LoVo (cell line): ENCODE measurements at places on chromosomes 11 and 22.

- no peak for DNase-seq
Observed at GRCh38 chr11:21316591-21316990, 647.2 kb downstream of the NELL1 start.

GRCh38 chr11:2215561-2216399 lies 44.2 kb upstream of the TH start:
- no peak for DNase-seq

- no peak for DNase-seq
Observed at GRCh38 chr11:104060004-104060794, 23.8 kb downstream of the DDI1 start.

- DNase-seq: no peak
Observed at GRCh38 chr22:38353701-38354100, 36.5 kb upstream of the CSNK1E start.

DNA sequence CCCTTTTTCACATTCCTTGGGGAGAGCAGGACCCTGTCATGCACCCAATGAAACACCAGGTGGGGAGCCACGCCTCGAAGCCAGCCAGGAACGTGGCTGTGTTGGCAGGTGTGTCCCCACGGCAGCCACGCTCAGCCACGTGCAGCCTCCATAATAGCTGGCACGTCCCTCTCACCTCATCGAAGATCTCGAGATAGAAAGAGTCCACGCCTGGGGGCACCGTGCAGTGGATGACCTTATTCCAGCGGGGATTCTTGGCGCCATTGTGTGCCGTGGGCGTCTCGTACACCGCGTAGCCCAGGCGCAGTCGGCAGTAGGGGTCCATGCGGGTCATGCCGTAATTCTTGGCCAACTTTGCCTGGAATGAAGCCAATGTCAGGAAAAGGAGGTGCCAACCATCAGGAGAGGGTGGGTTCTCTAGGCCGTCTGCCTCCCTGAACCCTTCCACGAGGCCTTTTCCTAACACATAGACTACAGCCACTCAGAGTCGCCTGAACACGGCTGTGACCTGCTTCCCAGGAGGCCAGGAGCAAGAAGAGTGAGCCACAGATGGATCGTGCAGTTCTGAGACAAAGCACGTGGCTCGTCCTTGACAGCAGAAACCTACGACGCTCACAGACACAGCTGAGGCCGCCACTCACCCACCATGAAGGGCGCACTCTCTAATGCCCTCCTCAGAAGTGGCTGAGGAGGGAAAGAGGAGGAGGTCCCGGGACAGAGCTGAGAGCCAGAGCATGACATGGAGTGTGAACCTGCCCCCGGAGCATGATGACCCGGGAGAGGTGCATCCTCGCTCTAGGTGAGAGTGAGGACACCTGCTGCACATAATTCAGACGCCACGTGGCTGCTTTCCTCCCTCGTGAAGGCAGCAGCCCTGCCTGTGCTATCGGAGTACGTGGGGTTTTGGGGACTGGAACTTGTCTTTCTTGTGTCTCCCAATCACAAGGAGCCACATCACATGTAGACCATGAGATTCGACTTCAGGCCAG lies 19.1 kb downstream of the TOLLIP start:
- no peak for DNase-seq

- DNase-seq: no peak
Observed at GRCh38 chr11:21142007-21142406, 472.6 kb downstream of the NELL1 start.

GRCh38 chr11:113629562-113629961 lies 76.5 kb downstream of the TMPRSS5 start:
- DNase-seq: no peak

DNA sequence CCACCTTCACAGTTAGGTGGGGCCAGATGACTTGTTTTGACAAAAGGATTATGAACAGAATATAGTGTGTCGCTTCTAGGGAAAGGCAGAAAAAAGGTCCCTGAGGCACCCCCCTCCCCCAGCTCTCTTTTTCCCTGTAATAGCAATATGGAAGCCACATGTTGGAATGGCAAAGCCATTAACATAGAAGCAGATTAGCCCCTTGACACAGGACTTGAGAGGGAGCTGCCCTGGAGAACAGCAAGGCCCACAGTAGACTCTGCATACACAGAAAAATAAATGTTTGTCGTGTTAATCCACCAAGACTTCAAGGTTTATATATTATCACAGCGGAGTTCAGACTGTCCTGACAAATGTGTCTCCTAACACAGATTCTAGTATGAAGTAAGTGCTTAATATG lies 1222.9 kb downstream of the LRRC4C start:
- no peak for DNase-seq

GRCh38 chr22:35905894-35906293 lies 122.7 kb downstream of the RBFOX2 start:
- DNase-seq: no peak

GRCh38 chr22:39135092-39135896 lies 17.2 kb downstream of the CBX7 start:
- DNase-seq: no peak

DNA sequence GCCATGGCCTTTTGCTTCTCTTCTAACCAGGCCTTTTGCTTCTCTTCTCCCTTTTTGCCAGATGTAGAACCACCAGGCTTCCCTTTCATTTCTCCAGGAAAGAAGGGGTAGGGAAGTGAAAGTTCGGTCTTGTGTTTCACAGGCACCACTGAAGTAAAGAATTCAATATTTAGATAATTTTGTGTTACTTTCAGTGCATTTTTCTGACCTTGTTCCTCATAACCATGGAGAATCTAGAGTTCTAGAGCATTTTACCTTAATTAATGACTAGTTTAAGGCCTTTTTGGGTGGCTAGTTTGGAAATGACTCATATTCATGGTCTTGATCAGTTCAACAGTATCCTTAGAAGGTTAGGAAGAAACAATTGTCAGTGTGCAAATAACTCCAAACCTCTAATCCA lies 22.7 kb downstream of the GRAMD1B start:
- no peak for DNase-seq

GRCh38 chr11:17719938-17720795 lies 796 bp downstream of the MYOD1 start:
- DNase-seq: no peak

GRCh38 chr11:94795476-94796189 lies 27.5 kb downstream of the AMOTL1 start:
- no peak for DNase-seq

- no peak for DNase-seq
Observed at GRCh38 chr11:125235071-125235471, 70.5 kb downstream of the PKNOX2 start.

DNA sequence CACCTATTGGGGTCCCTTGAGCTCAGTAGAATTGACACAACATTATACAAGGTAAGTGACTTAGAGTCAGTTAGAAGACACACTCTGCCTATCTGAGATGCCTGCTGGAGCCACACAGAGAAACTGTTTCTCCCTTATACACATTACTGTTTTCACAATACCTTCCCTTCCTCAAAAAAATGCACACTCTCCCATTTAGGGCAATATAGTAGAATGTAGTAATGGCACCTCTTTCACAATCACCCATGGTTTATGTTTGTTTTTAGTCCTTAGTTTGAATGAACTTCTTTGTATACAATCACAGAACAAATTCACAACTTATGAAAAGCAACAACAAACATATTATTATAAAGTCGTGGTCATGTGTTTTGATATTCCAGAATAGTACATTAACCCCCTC lies 14.3 kb downstream of the OR52H1 start:
- no peak for DNase-seq

GRCh38 chr11:8863838-8864237 lies 47.2 kb upstream of the AKIP1 start:
- no peak for DNase-seq

DNA sequence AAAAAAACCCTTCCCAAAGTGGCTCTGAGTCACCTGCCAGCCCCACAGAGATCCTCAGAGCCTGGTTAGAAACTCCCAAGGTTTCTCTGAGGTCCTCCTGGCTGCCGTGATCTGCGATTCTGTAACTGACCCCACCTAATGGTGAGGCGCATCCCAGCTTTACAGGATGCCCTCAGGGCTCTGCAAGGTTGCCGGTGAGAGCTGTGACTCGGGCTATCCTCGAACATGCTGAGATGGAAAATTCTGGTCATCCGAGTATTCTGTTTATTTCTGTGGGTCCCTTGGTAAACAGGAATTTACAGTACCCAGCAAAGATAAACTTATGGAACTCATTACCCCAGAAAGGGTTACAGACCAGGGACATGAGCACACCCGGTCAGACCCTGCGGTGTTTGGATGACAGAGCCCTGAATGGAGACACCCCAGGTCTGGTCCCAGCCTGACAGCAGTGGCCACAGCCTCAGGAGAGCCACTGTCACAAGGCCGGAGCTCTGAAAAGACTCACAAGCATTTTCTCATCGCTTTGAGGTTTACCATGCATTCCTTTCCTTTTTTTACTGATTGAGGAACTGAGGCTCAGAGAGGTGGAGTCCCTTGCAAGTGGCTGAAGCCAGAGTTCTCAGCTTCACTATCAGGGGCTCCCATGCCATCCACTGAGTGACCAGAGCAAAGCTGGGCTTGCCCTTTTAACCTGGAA lies 22.2 kb downstream of the LIF start:
- DNase-seq: peak; percentile 81

DNA sequence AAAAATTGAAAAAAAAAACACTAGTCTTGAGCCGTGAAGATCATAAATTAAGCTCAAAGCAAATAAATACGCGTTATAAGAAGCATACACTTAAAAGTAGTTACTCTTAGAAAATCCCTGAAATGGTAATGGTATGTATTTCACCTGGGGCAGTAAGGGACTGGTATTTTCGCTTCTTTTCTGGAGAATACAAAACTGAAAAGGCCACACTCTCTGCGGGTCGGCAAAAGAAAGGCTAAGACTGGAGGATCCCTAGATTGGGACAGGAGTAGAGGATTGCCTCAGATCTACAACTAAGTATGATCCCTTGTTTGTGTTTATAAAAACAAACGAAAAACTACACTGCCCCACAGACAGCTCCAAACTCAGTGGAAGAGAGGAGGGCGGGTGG lies 617 bp downstream of the TSG101 start:
- DNase-seq: no peak

GRCh38 chr22:31089160-31090100 lies 8.3 kb downstream of the SMTN start:
- no peak for DNase-seq

DNA sequence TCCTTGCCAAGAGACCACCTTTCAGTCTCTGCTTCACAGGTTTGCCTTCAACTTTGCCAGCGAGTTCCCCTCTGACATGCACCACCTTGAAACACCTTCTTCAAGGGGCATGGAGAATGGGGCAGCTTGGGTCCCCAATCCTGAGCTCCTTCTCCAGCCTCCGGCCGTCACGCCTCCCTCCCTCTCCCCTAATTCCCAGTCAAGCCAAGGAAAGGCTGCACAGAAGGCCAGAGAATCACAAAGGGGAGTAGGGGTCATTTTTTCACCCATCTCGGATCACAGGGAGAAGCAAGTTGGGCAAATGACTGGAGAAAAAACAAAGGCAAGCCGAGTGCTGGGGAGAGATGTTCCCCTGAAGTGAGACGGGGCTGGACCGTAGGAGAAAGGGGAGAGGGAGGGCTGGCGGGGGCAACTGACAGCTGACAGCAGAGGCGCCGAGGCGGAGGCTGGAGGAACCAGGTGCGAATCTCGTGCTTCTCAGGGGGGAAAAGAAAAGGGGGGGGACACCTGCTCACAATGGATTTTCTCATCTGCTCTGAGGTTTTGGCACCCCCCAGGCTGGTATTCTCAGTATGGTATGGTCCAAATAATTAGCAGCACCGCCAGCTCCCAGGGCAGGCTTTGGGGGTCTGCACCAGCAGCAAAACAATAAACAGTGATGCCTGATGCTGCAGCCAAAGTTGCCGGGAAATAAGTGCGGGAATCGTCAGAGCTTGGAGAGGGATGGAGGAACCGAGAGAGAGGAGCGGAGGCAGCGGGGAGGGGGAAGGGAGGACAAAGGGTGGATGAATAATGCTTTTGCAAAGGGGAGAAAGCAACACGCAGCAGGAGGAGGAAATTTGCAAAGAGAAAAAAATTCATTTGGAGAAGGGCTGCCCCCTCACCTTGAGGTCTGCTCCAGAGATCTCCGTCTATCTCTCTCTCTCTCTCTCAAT lies 644 bp downstream of the YPEL4 start:
- DNase-seq: no peak

DNA sequence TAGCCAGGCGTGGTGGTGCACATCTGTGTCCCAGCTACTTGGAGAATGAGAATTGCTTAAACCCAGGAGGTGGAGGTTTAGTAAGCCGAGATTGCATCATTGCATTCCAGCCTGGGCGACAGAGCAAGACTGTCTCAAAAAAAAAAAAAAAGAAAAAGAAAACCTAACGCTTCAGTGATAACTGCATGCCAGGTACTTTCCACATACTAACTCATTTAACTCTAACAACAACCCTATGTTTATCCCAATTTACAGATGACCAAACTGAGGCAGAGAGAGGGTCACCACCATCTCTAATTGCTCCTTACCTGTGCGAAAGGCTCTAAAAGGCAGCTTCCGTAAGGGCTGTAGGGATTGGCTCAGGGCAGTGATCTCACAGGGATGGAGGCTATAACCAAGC lies 11.6 kb downstream of the PISD start:
- DNase-seq: no peak

DNA sequence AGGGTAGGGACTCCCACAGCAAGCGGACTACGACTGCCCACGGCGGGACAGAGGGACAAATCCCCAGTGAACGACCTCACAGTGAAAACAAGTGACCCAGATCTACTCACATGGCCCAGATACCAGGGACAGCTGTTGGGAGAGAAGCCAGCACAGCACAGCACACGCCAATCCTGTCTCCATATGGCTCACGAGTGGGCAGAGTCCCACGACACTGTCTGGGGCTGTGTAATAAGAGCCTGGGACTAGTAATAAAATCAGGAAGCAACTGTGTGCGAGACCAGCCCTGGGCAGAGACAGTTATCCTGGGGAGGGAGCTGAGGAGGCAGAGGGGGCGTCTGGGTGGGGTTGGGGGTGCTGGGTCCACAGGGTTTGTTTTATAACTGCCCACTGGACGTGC lies 385.0 kb downstream of the CTTN start:
- no peak for DNase-seq

DNA sequence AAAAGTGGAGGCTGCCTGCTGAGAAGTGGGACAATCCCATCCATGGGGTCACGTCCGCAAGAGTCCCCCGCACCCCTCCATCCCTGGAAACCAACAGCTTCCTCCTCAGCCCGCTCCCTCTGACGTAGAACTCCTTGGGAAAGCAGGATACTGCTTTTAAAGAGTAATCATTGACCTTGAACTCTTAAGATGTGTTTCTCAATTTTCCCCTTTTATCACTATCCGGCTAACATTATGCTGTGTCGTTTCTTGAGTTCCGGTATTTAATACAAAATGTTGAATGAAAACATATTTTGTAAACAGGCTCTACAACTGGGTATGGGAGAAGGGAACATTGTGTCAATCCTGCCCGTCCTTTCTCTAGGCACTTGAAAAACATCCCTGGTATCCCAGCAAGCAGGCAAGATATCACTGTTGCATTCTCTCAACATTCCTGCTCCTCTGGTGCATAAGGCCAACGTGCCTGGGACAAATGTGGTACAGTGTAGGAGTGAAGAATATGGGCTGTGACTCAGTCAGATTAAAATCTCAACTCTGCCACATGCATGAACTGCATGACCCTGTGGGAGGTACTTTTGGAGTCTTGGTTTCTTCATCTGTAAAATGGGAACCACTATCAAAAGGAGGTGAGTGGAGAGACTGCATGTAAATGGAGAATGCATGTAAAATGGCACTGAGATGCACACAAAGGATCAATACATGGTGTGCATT lies 52.8 kb downstream of the WT1 start:
- no peak for DNase-seq

GRCh38 chr22:45088576-45088975 lies 75.1 kb upstream of the NUP50 start:
- no peak for DNase-seq
